ENCODE measurements at places on chromosomes 5 and 9. TPM values are rescaled to one million over a fixed set of nuclear protein-coding genes. Genes with fewer than 3 reads are reported as not detected.

Gene NEUROG1
- not detected for total RNA-seq

GRCh38 chr5:176628406-176629228 is 1.7 kb downstream of the SNCB start:
- DNase-seq, result no peak
- H3K4me1 ChIP-seq, result peaks cover 18% of the 10 kb centered on the region
- no peaks in the 10 kb centered on the region for H3K36me3 ChIP-seq
- no peak overlapping the region for H3K4me3 ChIP-seq
- peaks cover 2% of the 10 kb centered on the region for H3K27me3 ChIP-seq

DNA sequence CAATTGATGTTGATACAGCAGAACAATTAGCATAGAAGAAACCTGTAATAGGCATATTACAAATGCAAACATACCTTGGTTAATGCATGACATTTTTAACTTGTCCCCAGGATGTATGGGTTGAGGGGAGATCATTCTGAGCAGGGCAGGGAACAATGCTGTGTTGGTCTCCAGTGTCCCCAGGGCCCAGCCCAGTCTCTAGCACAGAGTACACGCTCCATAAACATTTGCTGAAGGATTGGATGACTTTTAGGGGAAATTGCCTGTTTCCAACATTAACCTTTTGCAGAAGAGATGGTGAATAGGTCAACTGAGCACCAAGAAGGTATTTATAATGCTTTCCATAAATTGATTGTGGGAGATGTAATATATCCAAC is 20.0 kb downstream of the ANKRA2 start:
- H3K36me3 ChIP-seq, result no peaks in the 10 kb centered on the region
- no peaks in the 10 kb centered on the region for H3K27me3 ChIP-seq
- no peak overlapping the region for H3K4me3 ChIP-seq
- no peaks in the 10 kb centered on the region for H3K4me1 ChIP-seq

DNA sequence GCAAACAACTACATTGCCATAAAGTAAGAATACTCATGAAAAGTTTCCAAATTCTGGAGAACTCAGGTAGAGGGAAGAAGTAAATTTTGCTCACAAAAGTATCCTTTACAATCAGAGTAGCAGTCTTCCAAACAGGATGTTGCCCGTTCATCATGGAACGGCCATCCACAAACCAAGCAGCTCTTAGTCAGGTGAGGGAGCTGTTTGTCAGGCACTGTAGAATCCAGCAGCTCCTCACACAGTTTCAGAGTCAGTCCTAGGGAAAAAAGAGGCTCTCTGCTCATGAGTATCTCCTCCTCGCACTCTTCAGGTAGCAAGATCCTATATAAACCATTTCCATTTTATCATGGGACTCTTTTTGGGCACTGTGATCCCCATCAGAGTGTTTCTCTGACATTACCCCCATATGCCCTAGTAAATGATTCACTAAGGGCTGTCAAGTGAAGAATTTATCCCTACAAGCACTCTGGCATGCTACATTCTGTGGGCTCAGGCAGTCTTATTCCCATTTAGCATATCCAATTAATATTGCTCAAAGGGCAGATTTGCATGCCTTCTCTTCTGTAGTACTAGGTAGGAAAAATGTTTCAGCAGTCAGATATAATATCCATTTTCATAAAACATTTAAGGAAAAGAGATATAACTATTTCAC is 97.9 kb downstream of the WDR41 start:
- no peak overlapping the region for H3K4me3 ChIP-seq
- DNase-seq, result no peak
- no peaks in the 10 kb centered on the region for H3K36me3 ChIP-seq
- no peaks in the 10 kb centered on the region for H3K4me1 ChIP-seq
- no peak overlapping the region for H3K27ac ChIP-seq

DNA sequence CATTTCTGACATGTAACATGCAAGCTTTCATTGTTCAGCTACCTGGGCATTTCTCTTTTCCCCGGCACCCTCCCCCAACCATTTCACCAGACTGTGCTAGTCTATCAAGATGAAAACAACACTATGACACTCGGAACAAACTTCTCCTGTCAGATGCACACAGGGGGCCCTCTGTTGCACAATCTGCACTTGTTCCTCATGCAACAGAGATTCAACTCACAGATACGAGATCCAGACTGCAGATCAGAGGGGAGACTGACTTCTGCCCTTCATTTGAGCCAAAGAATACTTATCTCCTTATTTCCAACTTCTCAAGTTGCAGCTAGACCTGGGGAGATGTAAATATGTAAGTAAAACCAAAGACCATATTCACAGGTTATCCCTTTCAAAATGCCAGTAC is 15.7 kb upstream of the FST start:
- H3K27ac ChIP-seq, result no peak overlapping the region
- H3K36me3 ChIP-seq, result no peaks in the 10 kb centered on the region

All from HCT116 (cell line).